ENCODE measurements at places on chromosomes 16 and 17.
A peak's percentile ranks its signal among the peaks of the same experiment; 100 is the strongest.

- DNase-seq: no peak
Measured at GRCh38 chr17:18370761-18371160, 6.8 kb upstream of the EVPLL start.

DNA sequence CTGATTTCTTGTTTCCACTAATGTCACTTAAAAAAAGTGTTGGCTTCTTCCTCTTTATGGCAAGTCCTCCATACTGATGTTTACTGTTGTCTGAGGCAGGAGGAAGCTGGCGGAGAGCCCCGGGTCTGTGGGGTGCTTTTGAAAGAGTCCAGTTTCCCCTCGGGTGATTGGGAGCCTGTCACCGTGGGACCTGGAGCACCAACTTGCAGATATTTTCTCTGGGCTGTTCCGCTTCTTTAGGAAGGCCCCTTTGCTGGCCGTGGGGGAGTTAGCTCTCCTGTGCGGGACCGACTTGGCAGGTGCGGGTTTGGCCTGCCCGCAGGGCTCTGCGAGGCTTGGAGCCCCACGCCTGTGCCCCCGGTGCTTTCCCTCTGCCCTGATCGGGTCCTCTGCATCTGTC is 3.1 kb downstream of the BANP start:
- DNase-seq: no peak

GRCh38 chr17:17740615-17741348 is 59.5 kb downstream of the RAI1 start:
- no peak for DNase-seq

DNA sequence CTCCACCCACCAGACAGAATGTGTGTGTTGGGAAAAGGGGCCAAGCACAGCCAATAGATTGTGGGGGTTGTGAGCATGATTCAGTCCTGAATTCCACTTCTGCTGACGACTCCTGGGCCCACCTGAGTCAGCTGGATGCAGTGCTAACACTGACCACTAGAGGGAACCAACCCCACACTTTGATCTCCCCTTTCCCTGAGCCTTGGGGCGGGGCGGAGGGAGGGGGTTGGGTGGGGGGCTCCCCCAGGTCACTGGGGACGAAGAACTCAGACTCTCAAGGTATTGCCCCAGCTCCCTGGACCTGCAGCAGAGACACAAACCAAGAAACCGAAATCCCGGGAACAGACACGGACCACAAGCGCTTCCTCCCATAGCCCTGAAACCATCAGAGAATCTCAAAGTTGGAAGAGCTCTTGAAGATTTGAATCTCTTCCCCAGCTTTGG is 621 bp upstream of the CSHL1 start:
- peak; percentile 78 for DNase-seq

- DNase-seq: no peak
Measured at GRCh38 chr17:82664701-82665182, 16.5 kb upstream of the WDR45B start.

DNA sequence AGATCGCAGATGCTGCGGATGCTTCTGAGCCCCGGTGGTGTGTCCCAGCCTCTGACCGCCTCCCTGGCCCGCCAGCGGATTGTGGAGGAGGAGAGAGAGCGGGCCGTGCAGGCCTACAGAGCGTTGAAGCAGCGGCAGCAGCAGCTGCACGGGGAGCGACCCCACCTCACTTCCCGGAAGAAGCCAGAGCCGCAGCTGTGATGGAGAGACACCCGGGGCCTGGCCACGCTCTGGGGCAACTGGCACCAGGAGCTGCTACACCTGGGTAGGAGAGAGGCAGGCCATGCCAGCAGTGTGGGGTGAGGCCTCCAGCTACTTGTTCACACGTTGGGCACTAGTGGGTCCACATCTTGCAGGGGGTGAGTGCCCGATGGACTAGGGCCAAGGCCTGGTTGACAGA is 6.0 kb downstream of the CCDC137 start:
- DNase-seq: no peak

DNA sequence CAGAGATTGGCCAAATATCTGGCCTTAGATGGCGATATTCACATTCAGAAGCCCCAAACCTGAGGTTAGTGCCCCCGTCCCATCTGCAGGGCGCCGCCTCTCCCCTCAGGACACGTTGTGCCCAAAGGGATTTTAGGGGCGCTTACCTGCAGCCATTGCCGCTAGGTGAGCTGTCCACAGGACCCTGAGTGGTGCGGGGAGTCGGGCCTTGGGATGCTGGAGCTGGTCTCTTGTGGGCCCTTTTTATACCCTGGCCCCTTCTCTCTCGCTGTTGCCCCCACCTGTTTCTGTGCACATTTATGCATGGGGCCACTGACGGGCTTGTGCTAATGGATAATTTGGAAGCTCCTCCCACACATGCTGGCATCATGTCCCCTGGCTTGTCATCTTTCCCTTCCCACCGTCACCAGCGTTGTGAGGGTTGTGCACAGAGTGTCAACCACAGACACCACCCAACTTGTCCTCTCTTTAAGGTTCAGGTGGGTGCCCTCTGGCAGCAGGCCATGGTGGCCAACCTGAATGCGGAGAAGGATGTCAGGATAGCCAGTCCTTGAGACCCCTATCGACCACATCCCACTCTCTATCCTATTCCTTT is at the start of gene CSHL1:
CSHL1 (minus strand) TSS at position 218 of the 595 bp plus-strand sequence; CDS start at position 156, 62 bp downstream.
- no peak for DNase-seq

GRCh38 chr16:13779676-13780075 is 140.3 kb upstream of the ERCC4 start:
- no peak for DNase-seq

DNA sequence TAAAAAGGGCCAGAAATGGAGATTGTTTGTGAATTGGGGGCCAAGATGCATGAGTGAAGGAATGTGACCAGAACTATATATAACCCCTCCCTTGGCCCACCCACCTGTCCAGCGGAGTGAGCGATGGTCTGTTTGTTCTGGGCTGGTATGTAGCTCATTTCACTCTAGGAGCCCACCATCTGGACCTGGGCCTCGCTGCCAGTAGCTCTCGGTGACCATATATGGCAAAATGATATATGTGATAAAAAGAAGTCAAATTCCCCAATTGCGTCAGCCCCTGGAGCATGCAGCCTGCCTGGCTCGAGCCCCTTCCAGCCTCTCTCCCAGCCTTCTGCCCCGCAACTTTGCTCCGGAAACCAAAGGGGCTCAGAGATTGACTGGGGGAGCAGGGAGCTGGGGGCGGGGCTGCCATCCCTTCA is 47.3 kb downstream of the CCDC42 start:
- DNase-seq: no peak

DNA sequence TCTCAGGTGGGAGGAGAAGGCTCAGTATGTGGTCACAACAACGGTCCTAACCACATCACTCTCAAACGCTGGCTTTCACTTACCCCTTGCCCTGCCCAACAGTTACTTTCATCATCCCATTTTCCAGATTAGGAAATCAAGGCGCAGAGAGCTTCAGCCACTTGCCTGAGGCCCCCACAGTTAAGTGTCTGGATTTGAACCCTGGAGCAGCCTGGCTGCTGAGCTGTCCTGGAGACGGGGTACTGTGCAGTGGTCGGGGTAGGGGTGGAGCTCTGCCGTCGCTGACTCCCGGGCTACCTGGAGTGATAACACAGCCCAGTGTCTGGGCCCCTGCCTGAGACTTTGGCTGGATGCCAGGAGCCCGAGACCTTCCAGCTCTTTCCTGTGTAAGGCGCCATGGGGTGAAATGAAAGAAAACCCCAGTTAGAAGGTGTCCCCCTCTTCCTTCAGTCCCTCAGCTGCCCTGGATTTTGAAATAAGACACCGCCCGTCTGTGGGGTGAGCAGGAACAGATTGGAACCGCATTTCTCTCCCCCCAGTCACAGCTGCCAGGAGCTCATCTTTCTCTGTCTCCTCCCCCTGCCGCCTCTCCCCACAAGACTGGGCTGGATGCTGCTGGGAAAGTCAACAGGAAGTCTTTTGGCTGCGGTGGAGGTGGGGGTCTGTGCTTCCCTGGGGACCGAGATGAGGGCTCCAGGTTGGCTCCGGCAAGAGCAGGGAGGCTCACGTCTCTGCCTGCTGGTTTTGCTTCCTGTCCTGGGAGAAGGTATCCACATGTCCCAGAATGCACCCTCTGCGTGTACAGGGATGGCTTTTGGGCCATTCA is 280.2 kb downstream of the SEC14L1 start:
- DNase-seq: peak; percentile 72

DNA sequence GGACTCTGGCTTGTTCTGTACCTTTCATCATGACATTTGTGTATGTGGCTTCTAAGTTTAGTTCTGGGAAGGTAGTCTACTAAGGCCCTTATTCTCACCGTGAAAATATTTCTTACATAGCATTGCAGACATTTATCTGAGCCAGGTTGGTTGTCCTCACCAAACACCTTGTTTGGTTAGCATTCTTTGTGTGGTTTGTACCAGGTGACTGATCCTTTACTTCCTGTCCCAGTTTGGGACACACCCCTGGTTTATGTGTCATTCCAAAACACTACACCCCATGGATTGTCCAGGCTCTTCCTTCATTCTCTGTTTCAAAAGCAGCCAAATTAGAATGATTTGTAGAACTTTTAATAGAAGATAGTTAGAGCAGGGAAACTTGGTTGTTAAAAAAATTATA is 23.2 kb upstream of the DUSP14 start:
- no peak for DNase-seq

DNA sequence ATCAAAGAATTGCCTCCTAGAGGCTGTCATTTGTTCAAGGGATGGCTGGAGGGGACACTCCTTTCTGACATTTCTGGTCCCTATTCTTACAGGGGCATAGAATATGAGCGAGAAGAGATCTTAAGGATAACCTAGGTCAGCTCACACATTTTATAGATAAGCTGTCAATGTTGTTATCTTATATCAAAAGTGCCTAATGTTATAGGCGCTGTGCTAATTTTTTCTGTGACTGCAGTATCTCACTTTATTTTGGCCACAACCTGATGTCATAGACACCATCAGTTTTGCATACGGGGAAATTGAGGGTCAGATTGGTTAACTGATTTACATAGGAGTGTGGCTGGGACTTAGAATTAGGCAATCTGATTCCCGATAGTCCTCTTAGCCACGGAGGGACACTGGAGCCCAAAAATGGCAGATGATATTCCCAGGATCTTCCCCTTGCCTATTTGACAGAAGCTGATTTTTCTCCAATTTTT is 1.2 kb downstream of the CPD start:
- peak; percentile 51 for DNase-seq

- DNase-seq: no peak
Measured at GRCh38 chr16:19329932-19330331, 44.4 kb downstream of the CLEC19A start.

GRCh38 chr16:30896261-30896888 is at the start of gene CTF1:
CTF1 (plus strand) TSS chr16:30896614; CDS start chr16:30896644, 30 bp downstream.
- no peak for DNase-seq

- DNase-seq: no peak
Measured at GRCh38 chr17:79220201-79220712, 145.6 kb downstream of the ENGASE start.

DNA sequence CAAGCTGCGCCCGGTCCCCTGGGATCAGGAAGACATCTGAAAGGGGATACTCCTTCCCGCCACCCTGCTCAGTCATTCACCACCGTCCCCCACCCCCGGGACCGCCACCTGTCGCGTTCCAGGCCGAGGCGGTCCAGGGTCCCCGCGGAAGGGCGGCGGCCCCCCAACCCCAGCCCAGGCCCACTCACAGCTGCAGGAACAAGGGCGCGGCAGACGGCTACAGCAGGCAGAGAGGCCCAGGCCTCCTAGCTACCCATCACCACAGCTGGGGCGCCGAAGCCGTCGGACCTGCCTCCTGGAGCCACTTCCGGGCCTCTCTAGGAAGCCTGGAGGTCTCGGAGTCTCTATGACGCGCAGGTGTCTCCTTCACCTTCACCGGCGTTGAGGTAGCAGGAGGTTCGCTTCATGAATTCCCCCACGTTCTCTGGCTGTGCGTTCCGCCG is at the start of gene SDR42E1:
SDR42E1 (minus strand) TSS at position 272 of the 443 bp plus-strand sequence. CDS start 10,612 bp downstream, outside the sequence.
- peak; percentile 36 for DNase-seq

- DNase-seq: no peak
Measured at GRCh38 chr17:45227926-45228762, 6.5 kb downstream of the FMNL1 start.

DNA sequence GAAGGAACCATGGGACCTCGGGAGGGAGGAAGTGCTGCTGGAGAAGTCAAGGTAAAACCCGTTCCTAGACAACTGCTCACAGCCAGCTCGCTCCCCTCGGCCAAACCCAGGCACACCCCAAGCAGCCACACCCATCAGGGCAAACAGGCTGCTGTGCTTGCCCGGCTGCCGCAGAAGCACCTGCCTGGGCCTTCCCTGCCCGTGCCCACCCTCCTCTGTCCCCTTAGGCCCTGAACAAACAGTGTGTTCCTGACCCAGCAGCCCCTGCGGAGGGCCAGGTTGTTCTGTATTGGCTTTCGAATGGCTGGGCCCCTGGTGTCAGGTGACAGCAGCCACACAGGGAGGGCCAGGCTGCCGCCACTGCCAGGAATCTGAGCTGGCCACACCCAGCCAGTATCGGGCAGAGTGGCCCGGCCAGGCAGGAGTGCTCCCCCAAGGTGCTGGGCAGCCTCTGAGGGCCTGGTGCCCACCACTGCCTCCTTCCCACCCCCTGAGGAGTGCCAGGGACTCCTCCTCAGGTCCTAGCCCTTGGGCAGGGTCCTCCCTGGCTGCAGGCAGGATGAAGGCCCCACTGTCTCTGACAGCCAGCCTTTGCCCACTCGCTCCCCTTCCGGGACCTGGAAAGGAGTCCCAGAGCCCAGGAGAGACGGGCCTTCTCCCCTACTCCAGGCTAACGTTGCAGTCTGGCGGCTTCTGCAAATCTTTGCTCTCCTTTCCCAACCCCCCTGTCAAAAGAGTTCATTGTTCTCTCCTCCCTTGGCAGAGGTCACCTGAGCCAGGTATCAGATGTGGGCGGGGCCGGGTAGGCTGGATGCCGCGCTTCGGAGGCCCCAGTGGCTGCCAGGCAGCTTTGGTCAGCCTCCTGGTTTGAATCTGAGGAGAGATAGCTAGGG is 24.0 kb downstream of the LLGL2 start:
- DNase-seq: no peak

Measured in GM13976 (cell line).